Fibroblast of lung (primary cell): ENCODE measurements at places on chromosomes 12 and 14.

DNA sequence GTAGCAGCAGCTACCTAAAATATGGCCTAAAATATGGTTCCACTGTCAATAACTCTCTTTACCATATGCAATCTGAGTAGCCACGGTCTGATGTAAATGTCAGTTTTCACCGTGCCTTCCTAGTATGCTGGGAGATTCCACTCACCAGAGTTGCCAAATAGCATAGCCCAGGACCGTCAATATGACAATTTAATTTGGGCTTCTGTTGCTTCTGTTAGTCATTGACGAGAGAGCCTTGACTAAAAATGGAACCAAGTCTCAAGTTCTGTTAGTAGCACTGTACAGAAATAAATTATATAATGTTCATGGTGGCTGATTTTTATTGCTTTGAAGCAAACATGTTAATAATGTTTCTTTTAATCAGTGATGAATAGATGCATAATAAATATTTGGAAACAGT, 348.4 kb downstream of the BCAT1 start:
- peak; percentile 52 for DNase-seq

GRCh38 chr14:38108681-38109080, 99.0 kb upstream of the SSTR1 start:
- peak; percentile 75 for DNase-seq

- no peak for DNase-seq
Measured at GRCh38 chr12:3670083-3670620, 82.8 kb downstream of the CRACR2A start.

DNA sequence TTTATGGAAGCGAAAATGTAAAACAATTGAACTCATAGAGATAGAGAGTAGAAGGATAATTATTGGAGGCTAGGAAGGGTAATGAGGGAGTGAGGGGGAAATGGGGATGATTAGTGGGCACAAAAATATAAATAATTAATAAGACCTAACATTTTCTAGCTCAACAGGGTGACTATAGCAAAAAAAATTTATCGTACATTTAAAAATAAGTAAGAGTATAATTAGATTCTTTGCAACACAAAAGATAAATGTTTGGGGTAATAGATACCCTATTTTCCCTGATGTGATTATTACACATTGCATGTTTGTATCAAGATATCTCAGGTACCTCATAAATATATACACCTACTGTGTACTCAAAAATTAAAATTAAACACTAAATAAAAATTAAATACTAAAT, 1070.0 kb downstream of the LRFN5 start:
- DNase-seq = no peak

- DNase-seq = no peak
Measured at GRCh38 chr14:67643713-67644112, 24.0 kb downstream of the ARG2 start.
